ENCODE measurements at places on chromosomes 4 and X. TPM values are rescaled to one million over a fixed set of nuclear protein-coding genes. Genes with fewer than 3 reads are reported as not detected.

DNA sequence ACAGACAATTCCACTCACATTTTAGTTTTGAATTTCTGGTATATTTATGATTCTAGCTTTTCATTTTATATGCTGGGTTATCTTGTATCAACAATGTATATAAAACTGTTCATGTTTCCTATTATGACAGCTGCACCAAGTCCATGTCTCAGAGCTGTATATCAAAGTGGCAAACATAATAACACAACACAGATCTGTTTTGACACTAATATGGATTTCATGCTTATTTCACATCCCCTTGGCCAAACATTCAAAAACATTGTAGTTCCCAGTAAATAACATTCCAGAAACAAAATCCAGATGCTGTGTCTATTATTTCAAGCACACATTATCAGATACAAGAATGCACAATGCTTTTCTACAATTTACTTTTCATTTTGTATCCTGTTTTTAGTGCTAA, 380.6 kb upstream of the MAGEB2 start:
- no peaks in the 10 kb centered on the region for H3K36me3 ChIP-seq
- no peaks in the 10 kb centered on the region for H3K4me1 ChIP-seq
- no peak overlapping the region for H3K4me3 ChIP-seq
- no peaks in the 10 kb centered on the region for H3K27me3 ChIP-seq
- DNase-seq: no peak

KIF4A gene
- total RNA-seq: 0.13 TPM

SGMS2 gene
- 224 TPM for total RNA-seq

MUC7 gene
- total RNA-seq: not detected

ANXA3 gene
- total RNA-seq: 145 TPM
